ENCODE measurements at places on chromosomes 2 and 18. TPM values are rescaled to one million over a fixed set of nuclear protein-coding genes. Genes with fewer than 3 reads are reported as not detected.

DNA sequence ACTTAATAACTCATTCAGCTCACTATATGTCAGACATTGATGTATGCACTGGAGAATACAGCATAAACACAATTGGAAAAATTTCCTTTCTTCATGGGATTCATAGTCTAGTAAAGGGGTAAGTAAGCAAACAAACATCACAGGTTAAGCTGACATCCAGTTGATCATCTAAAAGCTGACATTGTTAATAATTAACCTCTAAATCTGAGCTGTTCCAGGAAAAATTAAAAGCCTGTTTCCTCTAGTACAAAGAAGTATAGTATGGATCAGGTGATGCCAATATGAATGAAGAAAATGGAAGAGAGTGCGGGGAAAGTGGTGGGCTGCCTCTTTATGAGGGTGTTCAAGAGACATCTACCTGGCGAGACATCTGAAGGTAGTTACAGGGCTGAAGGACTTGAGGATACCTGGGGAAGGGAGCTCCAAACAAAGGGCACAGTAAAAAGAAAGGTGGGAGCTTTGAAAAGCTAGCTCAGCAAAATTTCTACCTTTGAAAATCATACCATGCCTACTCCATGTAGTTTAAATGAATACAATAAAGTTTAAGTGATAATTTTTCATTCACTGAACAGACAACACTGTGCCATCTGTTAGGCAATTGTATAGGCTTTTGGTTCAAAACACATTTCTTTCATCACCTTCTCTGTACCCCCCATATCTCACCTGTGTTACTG, 619.3 kb downstream of the TRIB2 start:
- no peaks in the 10 kb centered on the region for H3K27me3 ChIP-seq
- DNase-seq = no peak
- H3K27ac ChIP-seq = no peak overlapping the region
- H3K36me3 ChIP-seq = no peaks in the 10 kb centered on the region
- H3K4me3 ChIP-seq = no peak overlapping the region
- H3K4me1 ChIP-seq = no peaks in the 10 kb centered on the region

DNA sequence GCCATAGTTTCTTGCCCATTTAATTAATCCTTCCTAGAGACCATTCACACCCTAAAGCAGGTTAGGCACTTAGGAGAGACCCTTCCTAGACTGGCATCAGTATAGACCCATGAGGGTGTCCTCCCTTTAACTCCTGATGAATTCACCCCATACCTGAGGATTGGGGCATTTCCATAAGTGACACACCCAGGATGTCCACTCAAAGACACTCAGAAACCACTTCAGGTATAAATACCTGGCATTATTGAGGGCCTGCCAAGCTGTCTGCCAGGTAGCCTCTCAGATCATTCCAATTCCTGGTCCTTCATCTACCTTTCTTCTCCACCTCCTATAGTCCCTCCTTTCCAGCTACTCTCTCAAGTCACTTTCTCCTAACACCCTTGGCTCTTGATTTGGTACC, 57.5 kb upstream of the SLC14A2 start:
- H3K4me1 ChIP-seq = no peaks in the 10 kb centered on the region
- no peak overlapping the region for H3K27ac ChIP-seq
- H3K36me3 ChIP-seq = no peaks in the 10 kb centered on the region
- H3K27me3 ChIP-seq = no peaks in the 10 kb centered on the region
- no peak overlapping the region for H3K4me3 ChIP-seq
- DNase-seq = no peak

The OSR1 gene
- not detected for total RNA-seq

- H3K4me3 ChIP-seq = no peak overlapping the region
- H3K36me3 ChIP-seq = no peaks in the 10 kb centered on the region
- no peak overlapping the region for H3K27ac ChIP-seq
These were observed 84.4 kb upstream of the LYPD1 start for GRCh38 chr2:132754392-132754791.

The ATP6V1C2 gene
- total RNA-seq = not detected

- H3K27ac ChIP-seq = no peak overlapping the region
- no peak for DNase-seq
- H3K27me3 ChIP-seq = no peaks in the 10 kb centered on the region
- H3K4me3 ChIP-seq = no peak overlapping the region
These were observed 32.0 kb upstream of the GALNT1 start for GRCh38 chr18:35549564-35549963.

GRCh38 chr2:10524851-10525572, 76.9 kb upstream of the ODC1 start:
- no peaks in the 10 kb centered on the region for H3K36me3 ChIP-seq
- no peak for DNase-seq
- peaks cover 2% of the 10 kb centered on the region for H3K4me1 ChIP-seq
- H3K27ac ChIP-seq = no peak overlapping the region

- no peak overlapping the region for H3K27ac ChIP-seq
- no peak for DNase-seq
- no peaks in the 10 kb centered on the region for H3K27me3 ChIP-seq
- H3K4me1 ChIP-seq = no peaks in the 10 kb centered on the region
- H3K36me3 ChIP-seq = no peaks in the 10 kb centered on the region
These were observed 62.6 kb downstream of the EMX1 start for GRCh38 chr2:72979896-72980295.

The AMER3 gene
- not detected for total RNA-seq

The CD8B2 gene
- 4.6 TPM for total RNA-seq

GRCh38 chr2:64474121-64474571, 20.2 kb downstream of the LGALSL start:
- H3K36me3 ChIP-seq = no peaks in the 10 kb centered on the region
- no peak overlapping the region for H3K4me3 ChIP-seq
- no peak for DNase-seq
- peaks cover 15% of the 10 kb centered on the region for H3K4me1 ChIP-seq
- peaks cover 5% of the 10 kb centered on the region for H3K27me3 ChIP-seq

- no peak for DNase-seq
- no peaks in the 10 kb centered on the region for H3K36me3 ChIP-seq
- H3K4me3 ChIP-seq = no peak overlapping the region
- no peak overlapping the region for H3K27ac ChIP-seq
- no peaks in the 10 kb centered on the region for H3K4me1 ChIP-seq
- no peaks in the 10 kb centered on the region for H3K27me3 ChIP-seq
These were observed 16.6 kb upstream of the NPAS2 start for GRCh38 chr2:100803334-100803733.

DNA sequence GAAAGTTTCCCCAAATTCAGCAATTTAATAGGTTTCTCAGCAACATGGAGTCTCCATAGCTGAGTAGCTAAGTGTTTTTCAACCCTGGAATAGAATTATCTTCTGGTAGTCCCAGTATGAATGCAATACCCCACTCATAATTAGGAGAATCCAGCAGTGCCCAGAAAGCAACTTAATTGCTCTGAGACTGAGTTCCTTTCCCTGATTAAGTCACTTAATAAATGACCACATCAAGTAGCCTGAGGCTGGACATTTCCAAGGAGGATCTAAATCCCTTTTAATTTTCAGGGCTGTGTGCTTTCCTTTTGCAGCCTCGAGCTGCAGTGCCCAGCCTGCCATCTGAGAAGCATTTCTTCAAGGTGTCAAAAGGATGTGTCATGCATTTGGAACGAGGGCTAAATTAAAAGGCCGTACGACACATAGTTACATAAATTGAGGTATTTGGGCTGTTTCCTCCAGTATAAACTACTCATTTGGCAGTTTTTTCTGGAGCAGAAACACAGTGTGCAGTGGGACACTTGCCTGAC, 17.7 kb upstream of the SIX2 start:
- no peak for DNase-seq
- H3K4me1 ChIP-seq = no peaks in the 10 kb centered on the region
- no peak overlapping the region for H3K27ac ChIP-seq
- H3K27me3 ChIP-seq = peaks cover 40% of the 10 kb centered on the region
- no peak overlapping the region for H3K4me3 ChIP-seq

- peaks cover 34% of the 10 kb centered on the region for H3K36me3 ChIP-seq
- H3K4me1 ChIP-seq = peaks cover 33% of the 10 kb centered on the region
- no peak overlapping the region for H3K27ac ChIP-seq
- H3K27me3 ChIP-seq = no peaks in the 10 kb centered on the region
These were observed 34.0 kb downstream of the CCNT2 start for GRCh38 chr2:134952608-134953007.

The C2orf66 gene
- not detected for total RNA-seq

DNA sequence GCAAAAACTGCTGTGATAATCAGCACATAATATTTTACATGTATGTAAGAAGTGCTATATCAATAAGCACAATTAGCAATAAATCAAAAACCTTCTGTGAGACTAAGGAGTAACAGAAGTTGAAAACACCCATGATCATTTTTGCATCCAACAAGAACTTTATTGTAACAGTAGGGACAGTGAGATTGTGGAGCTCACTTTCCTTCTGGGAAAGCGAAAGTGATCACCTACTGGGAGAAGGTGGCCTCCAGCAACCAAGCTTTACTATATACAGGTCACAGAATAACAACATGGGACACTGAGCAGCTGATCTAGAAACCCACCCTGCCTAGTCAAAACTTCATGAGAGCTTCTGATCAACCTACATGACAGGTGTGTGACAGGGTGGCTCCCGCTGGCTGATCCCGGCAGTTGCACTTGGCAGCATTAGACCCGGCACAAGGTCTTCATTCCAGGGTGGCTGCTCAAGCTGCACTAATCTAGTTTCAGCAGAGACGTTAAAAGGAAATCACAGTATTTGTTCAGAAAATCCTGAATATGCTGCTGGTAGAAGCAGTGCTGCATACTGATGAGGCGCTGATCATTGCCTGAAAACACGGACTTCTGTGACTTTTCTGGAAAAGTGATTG, 63.5 kb upstream of the ARL5A start:
- no peaks in the 10 kb centered on the region for H3K36me3 ChIP-seq
- H3K27me3 ChIP-seq = peaks cover 9% of the 10 kb centered on the region
- H3K4me3 ChIP-seq = no peak overlapping the region
- DNase-seq = no peak

DNA sequence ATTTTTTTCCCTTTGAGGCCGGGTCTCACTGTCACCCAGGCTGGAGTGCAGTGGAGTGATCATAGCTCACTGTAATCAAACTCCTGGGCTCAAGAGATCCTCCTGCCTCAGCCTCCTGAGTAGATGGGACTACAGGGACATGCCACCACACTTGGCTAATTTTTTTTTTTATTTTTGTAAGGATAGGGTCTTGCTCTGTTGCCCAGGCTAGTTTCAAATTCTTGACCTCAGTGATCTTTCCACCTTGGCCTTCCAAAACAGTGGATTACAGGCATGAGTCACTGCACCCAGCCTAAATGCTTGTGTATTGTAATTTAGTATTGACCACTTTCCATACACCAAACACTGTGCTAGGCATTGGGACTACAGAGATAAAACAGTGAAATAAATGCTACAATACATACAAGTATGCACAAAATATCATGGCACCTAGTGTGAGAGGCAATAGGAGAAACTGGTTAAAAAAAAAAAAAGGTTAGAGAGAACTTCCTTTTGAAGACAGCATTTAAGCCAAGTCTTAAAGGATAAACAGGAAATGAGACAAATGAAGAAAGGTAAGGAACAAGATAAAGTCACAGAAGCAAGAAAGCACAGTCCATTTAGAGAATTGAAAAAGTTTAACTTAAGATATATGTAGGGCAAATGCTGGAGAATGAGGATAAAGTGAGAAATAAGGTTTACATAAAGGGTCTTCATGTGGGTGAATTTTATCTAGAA, 113.4 kb downstream of the GORASP2 start:
- DNase-seq = no peak
- peaks cover 21% of the 10 kb centered on the region for H3K4me1 ChIP-seq
- H3K27ac ChIP-seq = peak overlapping the region; percentile 68
- no peak overlapping the region for H3K4me3 ChIP-seq
- H3K36me3 ChIP-seq = peaks cover 59% of the 10 kb centered on the region

GRCh38 chr2:127425540-127426490, 7.6 kb downstream of the PROC start:
- no peak overlapping the region for H3K4me3 ChIP-seq
- peaks cover 5% of the 10 kb centered on the region for H3K4me1 ChIP-seq
- no peaks in the 10 kb centered on the region for H3K36me3 ChIP-seq
- H3K27ac ChIP-seq = no peak overlapping the region
- DNase-seq = no peak
- H3K27me3 ChIP-seq = peaks cover 47% of the 10 kb centered on the region

The CENPA gene
- 34.4 TPM for total RNA-seq

The LAMA3 gene
- total RNA-seq = 0.42 TPM

The MBP gene
- 41.2 TPM for total RNA-seq

DNA sequence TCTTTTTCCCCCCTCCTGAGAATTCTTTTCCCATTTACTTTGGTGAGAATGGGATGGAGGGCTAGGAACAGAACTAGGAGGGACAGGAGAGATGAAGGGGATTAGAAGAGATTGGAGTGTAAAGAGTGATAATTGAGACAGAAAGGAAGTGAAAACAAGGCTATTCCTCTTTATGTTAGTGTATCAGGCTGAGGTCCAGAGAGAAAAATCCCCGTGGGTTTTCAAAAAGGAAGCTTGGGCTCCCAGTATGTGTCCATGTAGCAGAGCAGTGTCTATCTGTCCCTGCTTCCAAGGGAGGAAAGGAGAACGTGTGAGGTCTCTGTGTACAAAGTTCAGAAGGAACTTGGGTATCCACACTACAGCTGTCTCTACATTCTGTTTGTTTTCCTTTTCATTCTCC, 59.9 kb upstream of the KCNE4 start:
- no peak overlapping the region for H3K27ac ChIP-seq
- DNase-seq = no peak
- no peaks in the 10 kb centered on the region for H3K4me1 ChIP-seq
- H3K4me3 ChIP-seq = no peak overlapping the region
- H3K27me3 ChIP-seq = peaks cover 19% of the 10 kb centered on the region

The GRP gene
- not detected for total RNA-seq

- H3K4me3 ChIP-seq = no peak overlapping the region
- peaks cover 10% of the 10 kb centered on the region for H3K4me1 ChIP-seq
- no peaks in the 10 kb centered on the region for H3K27me3 ChIP-seq
- no peak for DNase-seq
These were observed 71.1 kb upstream of the HK2 start for GRCh38 chr2:74762789-74763188.

DNA sequence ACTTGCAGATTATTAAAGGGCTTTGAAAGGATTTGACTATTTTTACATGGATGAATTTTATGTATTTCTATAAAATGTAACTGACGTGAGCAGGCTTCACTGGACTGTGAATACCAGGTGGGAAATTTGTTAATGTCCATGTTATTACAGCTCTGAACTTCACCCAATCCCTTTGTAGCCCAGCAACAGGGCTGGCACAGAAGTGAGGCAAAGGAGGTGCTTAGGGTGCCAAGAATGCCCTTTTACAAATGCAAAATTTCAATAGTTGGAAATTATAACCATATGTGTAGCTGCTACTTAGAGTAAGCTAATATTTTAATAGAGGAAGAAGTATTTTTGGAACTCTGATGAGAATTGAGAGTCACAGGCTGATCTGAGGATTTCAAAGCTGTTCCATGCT, 53.7 kb upstream of the FAM98A start:
- no peak overlapping the region for H3K4me3 ChIP-seq
- no peaks in the 10 kb centered on the region for H3K4me1 ChIP-seq
- peaks cover 2% of the 10 kb centered on the region for H3K36me3 ChIP-seq
- DNase-seq = no peak
- H3K27me3 ChIP-seq = peaks cover 9% of the 10 kb centered on the region

- DNase-seq = no peak
- H3K4me3 ChIP-seq = no peak overlapping the region
- H3K27me3 ChIP-seq = peaks cover 13% of the 10 kb centered on the region
- H3K4me1 ChIP-seq = peaks cover 35% of the 10 kb centered on the region
These were observed 2.6 kb downstream of the PKP4 start for GRCh38 chr2:158459161-158460003.

The NDUFV2 gene
- 307 TPM for total RNA-seq

The SOCS6 gene
- 2.2 TPM for total RNA-seq

The RNF152 gene
- 0.10 TPM for total RNA-seq

- no peaks in the 10 kb centered on the region for H3K36me3 ChIP-seq
- H3K27ac ChIP-seq = no peak overlapping the region
- H3K27me3 ChIP-seq = peaks cover 4% of the 10 kb centered on the region
- H3K4me1 ChIP-seq = no peaks in the 10 kb centered on the region
- no peak overlapping the region for H3K4me3 ChIP-seq
- DNase-seq = no peak
These were observed 169.4 kb upstream of the CAVIN2 start for GRCh38 chr2:192016265-192016664.

The SOX11 gene
- not detected for total RNA-seq
